ENCODE measurements at places on chromosomes 5 and 9.

- no peak overlapping the region for H3K27ac ChIP-seq
- no peaks in the 10 kb centered on the region for H3K4me1 ChIP-seq
- no peak overlapping the region for H3K4me3 ChIP-seq
- no peak for DNase-seq
Measured at GRCh38 chr5:164679461-164679860, 1174.0 kb downstream of the MAT2B start.

DNA sequence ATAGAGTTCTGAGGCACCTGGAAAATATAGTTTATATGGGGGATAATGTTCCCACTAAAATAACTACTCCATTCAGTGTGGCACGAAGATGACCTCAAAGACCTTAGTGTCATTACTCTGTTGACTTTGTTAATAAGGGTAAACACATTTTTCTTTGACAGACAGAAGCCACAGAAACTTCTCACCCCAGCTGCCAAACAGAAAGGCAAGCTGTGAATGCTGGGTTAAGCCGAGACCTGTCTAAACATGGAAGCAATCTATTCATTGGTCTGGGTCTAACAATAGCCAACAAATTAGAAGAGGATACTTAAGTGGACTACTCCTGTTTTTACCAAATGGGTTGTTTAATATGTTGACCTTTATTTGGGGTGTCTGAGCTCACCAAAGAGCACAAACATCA lies 171.4 kb downstream of the TLE1 start:
- no peak for DNase-seq
- no peaks in the 10 kb centered on the region for H3K4me1 ChIP-seq
- H3K27me3 ChIP-seq, result no peaks in the 10 kb centered on the region

- H3K36me3 ChIP-seq, result no peaks in the 10 kb centered on the region
- peaks cover 4% of the 10 kb centered on the region for H3K4me1 ChIP-seq
- H3K4me3 ChIP-seq, result no peak overlapping the region
Measured at GRCh38 chr9:87556821-87557220, 59.2 kb downstream of the DAPK1 start.

DNA sequence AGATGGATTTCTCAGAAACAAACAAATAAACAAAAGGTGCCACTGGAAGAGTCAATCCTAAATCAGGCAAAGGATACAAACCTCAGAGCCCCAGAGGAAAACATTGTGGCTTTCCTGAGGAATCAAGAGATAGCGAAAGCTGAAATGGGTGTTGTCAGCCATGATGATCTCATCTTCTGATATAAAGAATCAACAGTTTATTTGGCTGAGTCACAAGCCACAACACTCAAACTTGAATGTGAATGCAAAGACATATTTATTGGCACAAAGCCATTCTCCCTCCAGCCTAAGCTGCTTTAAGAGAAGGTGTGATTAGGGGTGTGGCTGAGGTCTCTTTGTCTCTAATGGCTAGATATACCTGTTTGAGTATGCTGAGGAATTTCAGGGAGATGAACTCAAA lies 73.3 kb upstream of the NREP start:
- H3K27me3 ChIP-seq, result no peaks in the 10 kb centered on the region
- H3K36me3 ChIP-seq, result no peaks in the 10 kb centered on the region
- no peak for DNase-seq
- no peaks in the 10 kb centered on the region for H3K4me1 ChIP-seq

- H3K4me3 ChIP-seq, result no peak overlapping the region
- no peaks in the 10 kb centered on the region for H3K4me1 ChIP-seq
- H3K36me3 ChIP-seq, result no peaks in the 10 kb centered on the region
- H3K27me3 ChIP-seq, result no peaks in the 10 kb centered on the region
- no peak for DNase-seq
Measured at GRCh38 chr5:72203251-72203845, 96.1 kb downstream of the MAP1B start.

Data from natural killer cell (primary cell).